ENCODE measurements at places on chromosomes 1 and 21. TPM values are rescaled to one million over a fixed set of nuclear protein-coding genes. Genes with fewer than 3 reads are reported as not detected.

TNNT2 gene
- not detected for total RNA-seq

TMEM61 gene
- not detected for total RNA-seq

OR2L8 gene
- total RNA-seq, result not detected

MIXL1 gene
- not detected for total RNA-seq

CADM3 gene
- 0.57 TPM for total RNA-seq

DNM3 gene
- total RNA-seq, result 4.3 TPM

IPP gene
- total RNA-seq, result 9.7 TPM

C4BPB gene
- 0.29 TPM for total RNA-seq

KIAA0040 gene
- total RNA-seq, result 4.7 TPM

MPZ gene
- 0.57 TPM for total RNA-seq

SPRR3 gene
- not detected for total RNA-seq

SEC16B gene
- 0.46 TPM for total RNA-seq

FMO2 gene
- total RNA-seq, result not detected

TNFRSF8 gene
- total RNA-seq, result 16.4 TPM

TTC24 gene
- not detected for total RNA-seq

USH2A gene
- total RNA-seq, result not detected

DCST1 gene
- not detected for total RNA-seq

SPRR1A gene
- total RNA-seq, result not detected

SPRR4 gene
- not detected for total RNA-seq

DIP2A gene
- total RNA-seq, result 16.4 TPM

KRTAP6-2 gene
- not detected for total RNA-seq

GRIK1 gene
- total RNA-seq, result not detected

ACTN2 gene
- total RNA-seq, result 0.34 TPM

PLA2G2D gene
- total RNA-seq, result not detected

ACTL8 gene
- total RNA-seq, result 0.46 TPM

C1orf159 gene
- total RNA-seq, result 14.8 TPM

PLEKHO1 gene
- total RNA-seq, result 75.8 TPM

KRTAP21-2 gene
- total RNA-seq, result not detected

LCE1F gene
- total RNA-seq, result not detected

HEATR1 gene
- total RNA-seq, result 77.3 TPM

TNFAIP8L2 gene
- total RNA-seq, result not detected

OR6Y1 gene
- total RNA-seq, result not detected

ARHGEF10L gene
- 9.8 TPM for total RNA-seq

CD101 gene
- 9.3 TPM for total RNA-seq

TLCD4 gene
- total RNA-seq, result 5.7 TPM

FMO5 gene
- not detected for total RNA-seq

MRPL24 gene
- 148 TPM for total RNA-seq

NPHS2 gene
- total RNA-seq, result not detected

All from Daoy (cell line).